ENCODE measurements at places on chromosomes 16 and 17.

- peak; percentile 34 for DNase-seq
Measured at GRCh38 chr17:33725675-33726271, 432.7 kb upstream of the ASIC2 start.

DNA sequence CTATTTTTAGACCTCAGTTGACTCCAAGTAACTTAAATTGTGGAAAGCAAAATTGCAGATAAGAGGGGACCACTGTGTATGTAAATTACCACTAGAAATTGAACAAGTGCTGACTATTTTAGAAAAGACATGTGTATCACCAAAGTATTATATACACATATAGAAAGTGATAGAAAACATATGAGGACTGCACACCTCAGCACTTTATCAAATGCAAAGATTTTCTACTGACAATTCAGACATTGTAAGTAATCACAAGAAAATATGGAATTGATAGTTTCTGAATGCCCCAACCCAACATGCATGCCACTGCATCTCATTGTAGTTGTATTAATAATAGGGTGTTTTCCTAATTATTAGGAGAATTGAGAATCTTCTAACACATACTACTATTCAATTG lies 536.5 kb downstream of the CDH11 start:
- DNase-seq = no peak

DNA sequence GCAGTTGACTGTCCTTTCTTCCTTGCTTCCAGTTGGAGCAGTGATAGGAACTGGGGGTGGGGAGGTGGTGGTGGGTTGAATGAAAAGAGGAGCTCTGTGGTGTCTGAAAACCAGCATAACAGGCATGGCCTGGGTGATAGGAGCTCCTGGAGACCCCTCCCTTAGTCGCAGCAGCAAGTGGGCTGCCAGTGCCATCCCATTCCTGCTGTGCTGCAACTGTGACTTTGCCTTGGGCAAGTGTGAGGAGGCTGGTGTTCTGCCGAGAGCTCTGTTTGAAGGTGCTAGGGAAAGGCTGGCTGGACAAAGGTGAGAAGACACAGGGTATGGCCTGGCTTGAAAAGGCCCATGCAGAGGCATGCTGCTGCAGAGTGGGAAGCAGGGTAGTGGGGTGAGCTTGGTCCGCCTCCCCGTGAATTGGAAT lies 2.7 kb upstream of the CDK5R1 start:
- DNase-seq = no peak

- DNase-seq = no peak
Measured at GRCh38 chr16:4576008-4576407, 19.9 kb downstream of the C16orf96 start.

DNA sequence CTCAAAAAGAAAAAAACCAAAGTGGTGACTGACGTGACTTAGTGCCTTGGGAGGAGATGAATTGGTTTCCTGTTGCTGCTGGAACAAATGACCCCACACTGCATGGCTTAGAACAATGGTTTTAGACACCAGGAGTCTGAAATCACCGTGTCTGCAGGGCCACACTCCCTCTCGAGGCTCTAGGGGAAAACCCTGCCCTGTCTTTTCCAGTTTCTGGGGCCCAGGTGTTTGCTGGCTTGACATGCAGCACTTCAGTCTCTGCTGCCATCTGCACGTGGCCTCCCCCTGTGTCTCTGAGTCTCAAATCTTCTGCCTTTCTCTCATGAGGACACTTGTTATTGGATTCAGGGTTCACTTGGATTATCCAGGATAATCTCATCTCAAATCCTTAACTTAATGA lies 323.8 kb upstream of the TNRC6C start:
- no peak for DNase-seq

DNA sequence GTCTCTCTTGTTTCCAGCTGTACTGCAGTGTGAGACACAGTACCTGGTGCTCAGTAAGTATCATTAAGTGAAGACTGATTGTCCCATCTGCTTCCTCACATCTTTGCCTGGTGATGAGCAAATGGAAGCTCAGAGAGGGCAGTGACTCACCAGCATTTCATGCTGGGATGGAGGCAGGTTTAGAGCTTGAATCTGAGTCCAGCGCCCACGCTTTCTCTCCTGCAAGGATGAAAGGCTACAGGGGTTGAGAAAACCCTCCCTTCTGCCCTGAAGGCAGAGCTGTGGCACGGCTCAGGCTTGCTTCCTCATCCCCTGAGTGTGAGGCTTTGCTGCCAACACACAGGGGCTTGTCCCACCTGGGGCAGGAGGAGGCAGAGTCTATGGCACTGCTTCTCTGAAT lies 1.5 kb upstream of the RNF112 start:
- peak; percentile 20 for DNase-seq

DNA sequence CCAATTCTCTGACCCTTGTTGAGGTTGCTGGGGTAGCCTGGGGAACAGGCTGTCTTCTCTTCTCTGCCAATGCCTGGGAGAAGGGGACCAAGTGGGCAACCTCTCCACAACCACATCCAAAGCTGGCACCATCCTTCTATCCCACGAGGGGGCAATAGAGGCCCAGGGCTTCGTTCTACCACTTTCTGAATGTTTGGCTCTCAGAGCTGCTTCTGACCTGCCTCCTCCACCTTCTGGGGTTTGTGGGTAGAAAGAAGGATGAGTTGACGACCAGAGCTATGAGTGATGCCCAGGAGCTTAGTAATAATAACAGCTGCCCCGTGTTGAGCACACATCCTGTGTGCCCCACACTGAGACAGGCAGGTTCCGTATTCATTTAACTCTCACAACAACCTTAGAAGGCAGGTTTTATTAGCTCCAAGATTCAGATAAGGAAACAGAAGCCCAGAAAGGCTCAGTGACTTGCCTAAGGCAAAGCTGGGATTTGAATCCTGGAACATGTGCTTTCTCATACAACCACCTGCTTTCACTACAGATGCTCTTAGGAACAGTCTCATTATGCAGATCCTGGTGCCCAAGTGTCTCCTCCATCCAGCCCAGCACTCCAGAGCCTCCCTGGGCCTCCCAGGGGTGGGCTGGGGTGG lies 11.1 kb downstream of the TSPOAP1 start:
- peak; percentile 58 for DNase-seq

- DNase-seq = no peak
Measured at GRCh38 chr17:54974759-54975158, 6.2 kb downstream of the STXBP4 start.

DNA sequence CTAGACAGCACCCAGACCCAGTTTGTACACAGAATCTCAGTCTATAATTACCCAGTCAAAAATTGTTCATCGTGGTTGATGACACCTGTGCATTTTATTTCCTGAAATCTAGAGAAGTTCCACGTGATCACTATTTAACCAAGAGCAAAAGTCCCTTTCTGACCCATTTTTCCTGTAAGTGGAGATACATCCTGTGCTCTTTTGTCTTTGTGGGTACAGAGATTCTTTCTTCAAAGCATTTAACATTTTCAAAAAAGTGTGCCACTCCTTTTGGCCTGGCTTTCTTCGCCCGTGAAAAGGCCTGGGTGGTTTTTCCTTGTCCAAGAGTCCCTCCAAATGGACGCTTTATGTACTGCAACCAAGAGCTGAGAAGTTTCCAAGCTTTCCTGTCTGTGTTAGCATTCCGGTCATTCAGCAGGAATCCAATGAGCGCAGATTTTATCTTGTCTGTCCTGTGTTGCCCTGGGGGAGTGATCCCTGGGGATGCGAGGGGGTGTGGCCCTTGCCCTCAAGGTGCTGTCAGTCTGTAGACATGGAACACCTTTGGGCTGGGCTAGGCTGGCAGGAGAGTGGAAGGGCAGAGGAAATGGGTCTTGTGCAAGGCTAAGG lies 161.1 kb upstream of the CACNG5 start:
- DNase-seq = peak; percentile 78

DNA sequence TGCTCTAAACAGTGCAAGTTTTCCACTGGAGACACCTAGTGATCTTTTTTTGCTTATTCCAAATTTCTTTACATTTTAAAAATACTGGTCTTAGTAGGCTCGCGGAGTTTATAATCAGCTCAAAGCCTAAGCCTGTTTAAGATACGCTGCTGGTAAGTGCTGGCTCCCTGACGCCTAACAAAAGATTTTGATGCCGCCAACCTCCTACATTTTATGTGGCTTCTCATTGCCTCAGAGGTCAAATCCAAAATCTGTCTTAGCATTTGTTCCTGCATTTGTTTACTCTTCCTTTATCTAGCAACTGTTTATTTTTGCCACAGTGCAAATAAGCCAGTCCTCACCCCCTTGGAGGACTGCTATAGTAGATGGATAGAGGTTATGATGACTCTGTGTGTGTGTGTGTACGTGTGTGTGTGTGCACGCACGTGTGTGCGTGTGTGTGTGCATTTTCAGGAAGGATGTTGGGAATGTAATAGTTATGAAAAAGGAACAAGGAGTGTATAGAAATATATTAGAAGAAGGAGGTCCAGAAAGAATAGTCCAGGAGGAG lies 24.8 kb downstream of the HS3ST3B1 start:
- DNase-seq = no peak

DNA sequence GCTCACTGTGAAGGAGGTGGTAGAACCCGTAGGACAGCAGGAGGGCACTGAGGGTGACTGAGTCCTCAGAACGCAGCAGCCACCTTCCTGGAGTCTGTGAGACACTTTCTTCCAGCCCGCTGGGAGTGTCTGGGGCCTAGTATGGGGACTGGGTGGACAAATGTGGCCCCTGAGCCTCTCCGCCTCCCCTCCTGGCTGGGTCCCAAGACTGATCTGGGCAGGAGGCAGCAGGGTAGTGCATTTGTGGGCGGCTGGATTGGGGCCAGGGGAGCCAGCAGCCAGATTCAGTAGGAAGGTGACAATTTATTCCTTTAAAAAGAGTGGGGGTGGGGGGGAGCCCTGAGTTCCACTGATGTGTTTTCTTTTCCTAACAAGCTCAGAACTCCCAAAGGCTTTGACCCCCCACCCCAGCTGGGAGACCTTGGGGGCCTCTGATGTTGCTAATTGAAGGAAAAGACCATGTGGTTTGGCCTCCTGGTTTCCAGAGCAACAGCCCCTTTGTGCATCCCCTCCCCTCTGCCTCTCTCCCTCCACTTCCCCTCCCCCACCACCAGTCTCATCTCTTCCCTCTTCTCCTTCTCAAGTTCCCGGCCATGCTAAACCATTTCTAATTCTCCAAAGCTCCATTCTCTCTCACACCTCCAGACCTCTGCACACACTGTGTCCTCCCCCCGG lies 4.4 kb downstream of the CLEC19A start:
- peak; percentile 14 for DNase-seq

DNA sequence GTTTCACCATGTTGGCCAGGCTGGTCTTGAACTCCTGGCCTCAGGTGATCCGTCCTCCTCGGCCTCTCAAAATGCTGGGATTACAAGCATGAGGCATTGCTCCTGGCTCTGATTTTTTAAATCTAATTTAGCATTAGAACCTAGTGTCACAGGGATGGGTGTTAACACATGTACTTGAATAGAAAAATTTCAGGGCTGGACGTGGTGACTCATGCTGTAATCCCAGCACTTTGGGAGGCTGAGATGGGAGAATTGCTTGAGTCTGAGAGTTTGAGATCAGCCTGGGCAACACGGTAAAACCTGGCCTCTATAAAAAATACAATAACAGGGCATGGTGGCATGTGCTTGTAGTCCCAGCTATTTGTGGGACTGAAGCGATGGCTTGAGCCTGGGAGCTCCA lies 6.0 kb upstream of the RNF135 start:
- DNase-seq = peak; percentile 11

DNA sequence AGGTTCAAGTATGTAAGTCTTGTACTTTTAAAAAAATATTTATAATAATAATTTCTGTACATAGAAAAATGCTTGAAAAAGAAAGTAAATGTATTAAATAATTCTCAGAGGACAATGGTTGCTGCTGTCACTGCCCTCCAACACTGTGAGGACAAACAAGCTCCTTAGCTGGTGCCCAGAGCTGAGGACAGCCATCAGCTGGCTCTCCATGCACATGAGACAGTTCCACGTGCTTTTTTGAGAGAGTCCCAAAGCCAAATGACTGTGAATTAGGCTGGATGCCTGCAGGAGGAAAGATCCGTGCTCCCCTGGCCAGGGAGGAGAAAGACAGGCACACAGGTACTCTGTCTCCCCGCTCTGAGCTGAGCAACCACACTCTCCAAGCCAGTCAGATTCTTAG lies 115.5 kb upstream of the IRX5 start:
- DNase-seq = no peak

All from A673 (cell line).